Regular cardiac myocyte (primary cell): ENCODE measurements at places on chromosomes 3 and 15. TPM values are rescaled to one million over a fixed set of nuclear protein-coding genes. Genes with fewer than 3 reads are reported as not detected.

Gene ECE2
- not detected in 2 replicates for total RNA-seq

Gene ACTR8
- 29.7 and 38.1 TPM in 2 replicates for total RNA-seq

Gene SHC4
- total RNA-seq: 3.5 and 6.5 TPM in 2 replicates

Gene NAALADL2
- 5.8 and 7.3 TPM in 2 replicates for total RNA-seq

Gene DUOXA2
- not detected in 2 replicates for total RNA-seq

Gene LSMEM2
- under 0.01 TPM in 1 of 2 replicates, not detected in the other for total RNA-seq

Gene LOXL1
- 62.3 and 86.5 TPM in 2 replicates for total RNA-seq

Gene GPR87
- under 0.01 TPM in 2 replicates for total RNA-seq

Gene GCSAM
- not detected in 2 replicates for total RNA-seq

Gene GALNT15
- total RNA-seq: 4.0 and 27.1 TPM in 2 replicates

Gene ZIC1
- total RNA-seq: not detected in 2 replicates

Gene RTP4
- total RNA-seq: 0.58 and 0.85 TPM in 2 replicates

Gene PCYT1A
- total RNA-seq: 57.8 and 98.3 TPM in 2 replicates

Gene CXCR6
- not detected in 2 replicates for total RNA-seq

Gene VGLL3
- 34.9 and 88.2 TPM in 2 replicates for total RNA-seq

Gene ARRDC4
- total RNA-seq: 11.8 and 16.3 TPM in 2 replicates

Gene C2CD4A
- 0.28 TPM in 1 of 2 replicates, not detected in the other for total RNA-seq

Gene MST1R
- total RNA-seq: 0.85 and 0.96 TPM in 2 replicates

Gene RTP1
- total RNA-seq: under 0.01 TPM in 1 of 2 replicates, not detected in the other

Gene IGSF11
- total RNA-seq: 0.56 TPM in 1 of 2 replicates, not detected in the other

Gene CD80
- 0.19 TPM in 1 of 2 replicates, not detected in the other for total RNA-seq
